ENCODE measurements at places on chromosomes 7 and 10.
A peak's percentile ranks its signal among the peaks of the same experiment; 100 is the strongest.

- no peak for DNase-seq
These were observed 23.2 kb upstream of the GTPBP4 start for GRCh38 chr10:964988-965417.

DNA sequence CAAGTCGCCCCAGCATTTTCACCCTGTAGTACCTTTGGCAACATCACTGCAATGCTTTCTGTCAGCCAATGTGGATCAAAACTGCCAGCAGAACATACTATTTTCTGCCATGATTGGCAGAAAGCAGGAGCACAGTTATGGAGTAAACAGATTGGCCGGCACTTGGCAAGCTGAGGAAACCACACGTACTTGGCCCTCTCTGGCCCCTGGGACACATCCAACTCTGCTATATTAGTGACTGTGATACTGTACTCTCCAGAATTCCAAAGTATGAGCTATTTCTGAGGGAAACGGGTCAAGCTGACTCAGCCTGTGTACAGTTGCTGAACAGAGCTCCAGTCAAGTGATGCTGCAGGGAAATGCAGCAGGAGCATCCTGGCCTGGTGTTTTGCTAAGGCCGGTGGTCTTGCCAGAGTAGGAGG lies 39.8 kb upstream of the LANCL2 start:
- DNase-seq, result no peak

DNA sequence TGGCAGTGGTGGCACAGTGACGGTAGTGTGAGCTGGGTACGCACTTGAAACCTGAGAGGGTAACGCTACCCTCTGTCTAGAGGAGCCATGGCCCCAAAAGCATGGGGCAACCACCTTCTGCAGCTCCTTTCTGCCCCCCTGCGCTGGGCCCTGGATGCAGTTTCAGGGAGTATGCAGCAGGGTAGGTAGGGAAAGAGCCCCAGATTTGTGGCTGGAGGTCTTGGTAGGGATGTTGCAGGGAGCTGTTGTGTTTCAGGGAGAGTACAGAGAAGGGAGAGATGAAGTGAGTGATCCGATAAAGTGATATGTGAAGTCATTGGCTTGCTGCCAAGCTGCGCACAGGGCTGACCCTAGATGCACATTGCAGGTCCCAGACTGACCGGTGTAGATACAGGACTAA lies 2.7 kb upstream of the PGAM2 start:
- DNase-seq, result no peak

- DNase-seq, result no peak
These were observed 18.8 kb downstream of the CAMK2B start for GRCh38 chr7:44306606-44307005.

- DNase-seq, result no peak
These were observed 828.0 kb downstream of the GRID1 start for GRCh38 chr10:85538601-85539000.

DNA sequence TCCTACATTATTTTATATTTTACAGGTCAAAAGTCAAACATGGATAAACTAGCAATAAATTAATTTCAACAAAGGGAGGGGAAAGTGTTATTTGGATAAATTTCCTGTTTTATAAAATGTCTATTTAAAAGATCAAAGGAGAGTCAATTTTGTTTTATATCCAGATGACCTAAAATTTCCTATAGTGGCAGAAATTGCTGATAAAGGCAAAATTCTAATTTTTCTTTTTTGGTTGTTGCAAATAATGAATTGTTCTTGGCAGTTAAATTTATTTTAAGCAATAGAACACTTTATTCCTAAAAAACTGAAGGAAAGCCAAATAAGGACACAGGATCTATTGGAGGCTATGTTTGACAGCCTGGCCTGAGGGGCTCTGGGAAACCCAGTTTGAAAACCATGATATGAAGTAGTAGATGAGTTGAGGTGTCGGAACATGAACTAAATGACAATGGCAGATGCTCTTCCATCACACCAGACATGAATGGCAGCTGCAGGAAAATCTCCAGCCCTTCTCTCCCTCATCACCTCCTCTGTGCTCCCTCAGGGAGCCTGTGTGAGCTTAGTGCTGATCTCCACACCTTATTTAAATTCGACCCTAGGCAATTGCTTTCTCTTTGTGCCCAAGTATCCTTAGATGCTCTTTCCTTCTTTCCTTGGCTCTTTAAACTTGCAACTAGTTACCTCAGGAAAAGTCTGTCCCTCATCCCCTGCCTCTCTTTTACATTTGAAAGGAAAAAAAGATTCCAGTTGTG lies 395.0 kb downstream of the THSD7A start:
- no peak for DNase-seq

- DNase-seq, result no peak
These were observed 9.0 kb downstream of the CYP2E1 start for GRCh38 chr10:133536198-133536597.

DNA sequence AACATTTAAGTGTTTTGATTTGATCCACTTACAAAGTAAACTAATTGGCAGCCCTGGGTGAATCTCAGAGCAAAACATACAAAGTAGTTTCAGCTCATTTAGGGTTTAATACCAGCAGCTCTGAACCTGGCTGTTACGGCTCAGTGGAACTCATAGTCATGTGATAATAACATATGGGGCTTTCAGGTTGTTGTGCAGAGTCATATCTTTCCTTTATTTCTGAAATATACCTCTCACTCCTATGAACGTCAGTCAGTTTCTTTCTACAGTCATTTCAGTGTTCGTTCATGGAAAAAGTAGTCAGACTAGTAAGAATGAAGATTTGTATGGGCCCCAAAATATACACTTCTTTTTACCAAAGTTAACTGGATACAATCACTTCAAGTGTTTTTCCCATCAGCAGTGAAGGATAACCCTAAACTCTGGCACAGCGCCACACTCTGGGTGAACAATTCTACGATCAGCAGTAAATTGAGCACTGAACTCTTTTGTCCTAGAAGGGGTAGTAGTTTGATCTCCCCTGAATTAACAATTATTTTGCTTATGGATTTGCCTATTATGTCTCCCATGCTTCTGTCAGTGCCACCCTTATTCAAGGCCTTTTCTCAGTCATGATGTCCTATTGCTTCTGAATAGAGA lies 218.6 kb downstream of the THSD7A start:
- no peak for DNase-seq

DNA sequence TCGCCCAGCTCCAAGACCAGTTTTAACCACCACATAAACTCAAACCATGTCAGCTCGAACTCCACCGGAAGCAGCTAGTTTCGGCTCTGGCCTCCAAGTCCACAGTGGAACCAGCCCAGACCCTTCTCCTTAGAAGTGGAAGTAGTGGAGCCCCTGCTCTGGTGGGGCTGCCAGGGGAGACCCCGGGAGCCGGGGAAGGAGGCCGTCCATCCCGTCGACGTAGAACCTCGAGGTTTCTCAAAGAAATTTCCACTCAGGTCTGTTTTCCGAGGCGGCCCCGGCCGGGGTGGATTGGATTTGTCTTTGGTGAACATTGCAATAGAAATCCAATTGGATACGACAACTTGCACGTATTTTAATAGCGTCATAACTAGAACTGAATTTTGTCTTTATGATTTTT lies 87.5 kb downstream of the RGS10 start:
- DNase-seq, result no peak

GRCh38 chr7:115135146-115135545 lies 213.3 kb downstream of the MDFIC start:
- no peak for DNase-seq

DNA sequence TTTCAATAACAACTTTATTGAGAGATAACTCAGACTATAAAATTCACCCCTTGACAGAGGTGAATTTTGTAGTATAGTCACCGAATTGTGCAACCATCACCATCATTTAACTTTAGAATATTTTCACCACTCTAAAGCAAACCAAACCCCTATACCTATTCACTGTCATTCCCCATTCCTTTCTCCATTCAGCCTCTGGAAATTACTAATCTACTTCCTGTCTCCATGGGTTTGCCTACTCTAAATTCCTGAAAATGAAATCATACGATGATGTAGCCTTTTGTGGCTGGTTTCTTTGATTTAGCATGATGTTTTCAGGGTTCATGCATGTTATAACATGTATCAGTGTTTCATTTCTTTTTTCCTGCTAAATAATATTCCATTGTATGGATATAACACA lies 15.6 kb upstream of the LMTK2 start:
- DNase-seq, result no peak

DNA sequence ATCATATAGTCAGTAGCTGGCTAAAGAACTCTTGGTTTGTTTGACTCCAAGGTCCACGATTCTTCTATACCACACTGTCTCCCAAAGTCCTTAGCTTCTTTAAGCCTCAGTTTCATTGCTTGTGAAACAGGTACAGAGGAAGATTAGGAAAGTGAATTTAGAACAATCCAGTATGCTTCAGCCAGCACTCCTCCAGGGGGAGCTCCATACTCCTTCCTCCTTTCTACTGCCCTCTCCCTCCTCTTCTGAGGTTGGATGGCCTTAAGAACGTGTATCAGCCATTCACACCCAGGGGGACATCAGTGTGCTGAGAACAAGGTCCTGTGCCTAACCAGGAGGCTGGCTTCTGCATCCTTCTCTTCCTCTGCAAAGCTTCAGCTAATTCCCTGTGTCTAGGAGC lies 54.8 kb upstream of the CALD1 start:
- no peak for DNase-seq

DNA sequence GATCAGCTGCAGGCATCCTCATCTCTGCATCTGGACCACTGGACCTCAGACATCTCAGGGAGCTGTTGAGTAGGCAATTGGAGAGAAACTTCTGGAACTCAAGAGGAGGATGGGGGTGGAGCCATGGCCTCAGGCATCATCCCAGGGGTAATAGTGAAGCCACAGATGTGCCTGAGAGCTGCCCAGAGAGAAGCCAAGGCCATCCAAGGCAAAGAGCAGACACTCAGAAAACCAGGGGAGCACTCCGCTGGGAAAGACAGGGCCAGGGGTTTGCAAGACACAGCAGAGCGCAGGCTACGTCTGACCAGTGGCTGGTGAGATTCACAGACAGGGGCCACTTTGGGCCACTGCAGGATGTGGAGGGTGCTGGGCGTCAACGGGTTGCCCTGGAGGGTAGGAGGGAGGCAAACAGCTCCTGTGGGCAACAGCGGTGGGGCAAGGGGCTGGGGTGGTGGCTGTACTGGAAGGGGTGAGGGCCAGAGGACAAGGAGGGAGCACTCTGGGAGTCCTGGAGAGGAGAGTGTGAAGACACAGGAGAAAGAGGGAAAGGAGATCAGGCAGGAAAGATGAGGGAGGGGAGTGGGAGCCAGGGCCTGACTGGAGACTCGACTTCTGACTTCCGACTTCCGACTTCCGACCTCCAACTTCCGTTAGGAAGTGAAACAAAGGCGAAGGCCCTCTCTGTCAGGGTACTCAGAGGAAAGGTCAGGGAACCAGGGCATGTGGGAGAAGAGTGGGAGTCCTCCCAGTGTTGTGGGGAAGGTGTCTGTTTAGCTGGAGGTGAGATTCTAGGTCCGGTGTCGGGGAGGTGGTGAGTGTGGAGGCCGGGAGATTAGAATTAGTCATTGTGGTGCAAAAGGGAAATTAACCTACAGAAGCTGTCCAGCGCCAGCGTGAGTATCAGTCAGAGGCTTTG lies 69.7 kb upstream of the ANTXRL start:
- DNase-seq, result no peak

- no peak for DNase-seq
These were observed 61.4 kb downstream of the PLXDC2 start for GRCh38 chr10:19877466-19878255.

- DNase-seq, result no peak
These were observed 15.4 kb downstream of the ZNF503 start for GRCh38 chr10:75386128-75386527.

GRCh38 chr7:135977007-135977741 lies at the start of gene MTPN:
Gene MTPN, minus strand, starts transcription at chr7:135977359. Its CDS starts 259 bp downstream, at chr7:135977100.
- peak; percentile 97 for DNase-seq

DNA sequence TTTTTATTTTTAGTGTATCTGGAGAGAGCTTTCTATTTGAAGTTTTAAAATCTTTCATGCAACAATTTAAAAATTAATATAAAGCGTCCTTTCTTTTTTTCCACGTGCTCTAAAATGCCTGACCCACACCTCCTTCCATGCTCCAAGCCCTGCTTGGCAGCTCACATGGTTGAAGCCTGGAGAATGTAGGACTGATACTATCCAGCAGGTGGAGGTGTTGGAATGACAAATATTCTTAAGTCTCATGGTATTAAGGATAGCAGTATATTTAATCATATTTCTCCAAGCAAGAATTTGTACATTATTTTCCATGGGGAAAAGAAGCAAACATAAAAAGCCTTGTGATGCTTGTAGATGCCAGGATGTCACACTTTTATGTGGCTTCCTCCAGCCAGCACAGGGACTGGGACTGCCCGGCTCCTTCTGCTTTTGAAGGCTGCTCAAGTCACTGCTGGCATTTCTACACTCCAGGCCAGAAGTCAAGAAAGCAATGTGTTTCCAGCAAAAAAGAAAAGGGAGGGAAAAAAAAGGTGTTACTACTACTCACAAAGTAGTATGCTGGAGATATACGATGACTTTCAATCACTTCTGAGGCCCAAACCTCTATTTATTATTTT lies 49.7 kb downstream of the BZW2 start:
- no peak for DNase-seq

- DNase-seq, result no peak
These were observed 75.4 kb downstream of the OTUD1 start for GRCh38 chr10:23514321-23514720.

- DNase-seq, result no peak
These were observed 9.9 kb upstream of the CSGALNACT2 start for GRCh38 chr10:43128331-43128730.

GRCh38 chr10:22420787-22421517 lies 75.7 kb downstream of the SPAG6 start:
- DNase-seq, result no peak

- no peak for DNase-seq
These were observed 238.1 kb downstream of the BMPER start for GRCh38 chr7:34143402-34143801.

- DNase-seq, result no peak
These were observed 1.8 kb downstream of the GDF10 start for GRCh38 chr10:47301833-47302232.

DNA sequence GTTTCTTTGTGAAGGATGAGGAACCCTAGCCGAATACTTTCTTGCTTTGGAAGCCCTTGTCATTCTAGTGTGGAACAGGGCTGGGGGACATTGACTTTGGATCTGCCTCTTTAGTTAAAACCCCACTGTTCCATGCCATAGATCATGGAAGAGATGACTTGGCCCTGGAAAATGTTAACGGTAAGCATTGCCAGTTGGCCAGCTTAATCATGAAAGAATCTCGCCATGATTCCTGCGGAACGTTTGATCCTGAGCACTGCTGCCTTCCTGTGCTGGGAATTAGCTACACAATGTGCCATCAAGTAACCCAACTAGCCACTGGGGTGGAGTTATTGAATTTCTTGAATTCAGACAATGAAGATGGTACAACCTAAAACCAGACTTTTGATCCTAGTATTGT lies 177.6 kb upstream of the FZD8 start:
- DNase-seq, result no peak

- DNase-seq, result no peak
These were observed 803.0 kb downstream of the GRM8 start for GRCh38 chr7:126449611-126450268.

- no peak for DNase-seq
These were observed 4.6 kb upstream of the TWIST1 start for GRCh38 chr7:19121977-19122588.

GRCh38 chr7:106731187-106731586 lies 70.2 kb upstream of the CCDC71L start:
- no peak for DNase-seq

GRCh38 chr10:124701881-124702656 lies 42.1 kb downstream of the FAM53B start:
- no peak for DNase-seq

Measured in stimulated activated CD4-positive, alpha-beta T cell treated with anti-CD3 and anti-CD28 coated beads, Interleukin-1b, Interleukin-23, amount 100 ng/mL, for 4 hours (primary cell).